Stimulated activated CD4-positive, alpha-beta T cell treated with anti-CD3 and anti-CD28 coated beads, Interleukin-4, amount 100 ng/mL, for 1 hour (primary cell): ENCODE measurements at places on chromosomes 2 and 18.

DNA sequence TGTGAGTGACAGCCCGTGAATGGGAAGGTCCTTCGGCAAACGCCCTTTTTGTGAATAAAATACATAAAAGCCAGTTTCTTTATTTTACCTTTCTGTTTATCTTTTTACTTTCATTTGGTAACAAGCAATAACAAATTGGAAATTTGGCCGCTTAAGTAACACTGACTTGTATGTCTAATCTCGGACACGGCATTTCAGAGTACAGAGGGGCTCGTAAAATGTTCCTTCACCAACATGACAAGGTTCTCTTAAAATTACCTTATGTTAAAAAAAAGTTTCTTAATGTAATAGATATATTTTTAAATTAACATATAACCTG lies 558 bp upstream of the NEMP2 start:
- DNase-seq = no peak

DNA sequence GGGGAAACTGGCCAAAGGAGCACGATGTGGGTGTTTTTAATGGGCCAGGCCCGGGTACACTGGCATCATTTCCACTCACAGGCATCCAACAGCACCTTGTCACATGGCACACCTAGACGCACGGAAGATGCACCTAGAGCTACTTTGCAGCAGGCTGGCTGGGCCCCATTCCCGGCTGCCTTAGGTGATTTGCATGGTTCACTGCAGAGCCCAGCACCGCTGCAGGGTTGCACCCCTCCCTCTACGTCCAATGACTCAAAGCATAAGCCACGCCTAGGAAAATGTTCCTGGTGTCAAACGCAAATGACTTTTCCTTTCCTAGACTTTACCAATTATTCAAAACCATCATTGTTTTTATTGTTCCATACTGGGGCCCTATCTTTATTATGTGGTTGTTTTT lies 222.9 kb downstream of the EIPR1 start:
- DNase-seq = no peak

DNA sequence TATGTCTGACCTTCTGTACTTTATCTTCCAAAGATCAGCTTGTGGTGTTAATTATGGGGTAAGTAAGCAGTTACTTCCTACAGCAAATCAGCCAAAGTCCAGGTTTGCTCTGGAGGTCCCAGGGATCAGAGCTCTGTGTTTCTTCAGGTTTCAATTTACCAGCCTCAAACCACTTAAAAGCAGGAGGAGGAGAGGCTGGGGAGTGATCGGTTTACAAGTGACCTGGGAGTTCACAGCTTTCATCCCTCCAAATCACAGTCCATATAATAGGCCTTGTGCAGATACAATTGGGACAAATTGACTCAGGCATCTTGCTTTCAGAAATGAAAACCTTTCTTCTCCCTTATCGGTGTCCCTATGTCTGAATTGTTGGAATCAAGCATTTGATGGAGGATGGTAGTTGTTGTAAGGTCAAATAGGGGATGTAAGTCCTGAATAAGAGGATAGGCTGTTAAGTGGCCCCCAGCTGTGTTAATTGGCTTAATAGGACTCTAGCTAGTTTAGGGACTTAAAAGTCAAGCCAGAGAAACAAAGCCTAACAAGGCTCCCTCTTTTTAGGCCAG lies 188.0 kb upstream of the NT5C1B start:
- DNase-seq = no peak

GRCh38 chr2:100244881-100245605 lies 77.3 kb downstream of the LONRF2 start:
- no peak for DNase-seq

DNA sequence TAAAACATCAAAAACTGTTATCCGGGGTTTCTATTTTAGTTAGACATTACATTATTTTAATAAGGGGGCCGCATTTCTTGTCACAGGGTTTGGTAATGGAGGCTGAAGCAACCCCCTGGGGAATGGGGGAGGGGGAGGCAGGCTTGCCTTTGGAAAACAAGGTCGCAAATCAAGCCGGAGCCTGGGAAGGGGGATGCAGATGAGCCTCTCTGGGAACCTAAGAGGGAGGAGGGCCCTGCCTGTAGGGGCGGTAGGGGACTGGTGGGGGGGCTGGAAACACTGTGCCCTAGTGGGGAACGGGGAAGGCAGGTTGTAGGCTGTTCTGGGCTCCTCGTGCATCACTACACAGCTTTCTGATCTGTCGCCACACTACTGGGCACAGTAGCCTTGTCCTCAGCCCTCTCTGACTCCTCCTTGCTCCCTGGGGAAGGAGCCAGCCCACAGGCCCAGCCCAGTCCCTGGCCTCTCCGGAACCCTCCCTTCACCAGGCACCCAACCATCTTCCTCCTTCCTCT lies 170.2 kb upstream of the SMAD2 start:
- DNase-seq = no peak

- DNase-seq = no peak
Observed at GRCh38 chr2:161044095-161044865, 115.9 kb upstream of the TANK start.

GRCh38 chr2:146572598-146572997 lies 1272.2 kb upstream of the ACVR2A start:
- DNase-seq = no peak

DNA sequence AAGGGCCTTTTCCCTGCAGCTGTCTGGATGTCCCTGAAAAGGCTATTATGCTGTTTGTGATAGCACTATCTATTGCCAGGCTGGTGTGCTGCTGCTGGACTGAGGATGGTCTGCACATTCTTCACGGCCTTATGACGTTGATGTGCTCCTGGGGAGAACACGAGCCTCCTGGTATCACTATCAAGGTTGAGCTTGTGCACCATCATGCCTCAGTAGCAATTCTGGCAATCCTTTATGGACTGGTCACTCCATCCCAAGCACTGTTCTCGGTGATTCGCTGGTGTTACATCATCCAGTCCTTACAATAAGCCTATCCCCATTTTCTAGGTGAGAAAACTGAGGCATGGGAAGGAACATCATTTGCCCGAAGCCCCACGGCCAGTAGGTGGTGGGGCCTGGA lies 18.2 kb upstream of the CCBE1 start:
- no peak for DNase-seq

DNA sequence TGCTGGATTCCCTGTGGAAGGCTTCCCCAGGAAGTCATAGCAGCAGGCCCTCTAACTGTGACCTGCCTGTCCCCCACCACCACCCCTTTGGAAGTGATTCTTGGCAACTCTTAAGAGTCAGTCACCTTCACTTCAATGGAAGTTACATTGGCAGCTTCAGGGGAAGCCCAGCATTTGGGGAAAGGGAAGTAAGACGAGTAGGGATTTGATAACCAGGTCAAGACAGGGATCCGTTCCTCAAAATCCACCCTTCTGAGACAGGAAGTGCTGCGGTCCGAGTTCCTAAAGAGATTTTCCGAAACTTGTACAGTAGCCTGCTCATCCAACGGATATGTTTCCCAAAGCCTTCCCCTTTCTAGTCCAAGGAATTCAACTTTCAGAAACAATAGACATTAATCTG lies 54.2 kb downstream of the MRPL35 start:
- no peak for DNase-seq

- no peak for DNase-seq
Observed at GRCh38 chr2:176242276-176242675, 27.0 kb upstream of the MTX2 start.

DNA sequence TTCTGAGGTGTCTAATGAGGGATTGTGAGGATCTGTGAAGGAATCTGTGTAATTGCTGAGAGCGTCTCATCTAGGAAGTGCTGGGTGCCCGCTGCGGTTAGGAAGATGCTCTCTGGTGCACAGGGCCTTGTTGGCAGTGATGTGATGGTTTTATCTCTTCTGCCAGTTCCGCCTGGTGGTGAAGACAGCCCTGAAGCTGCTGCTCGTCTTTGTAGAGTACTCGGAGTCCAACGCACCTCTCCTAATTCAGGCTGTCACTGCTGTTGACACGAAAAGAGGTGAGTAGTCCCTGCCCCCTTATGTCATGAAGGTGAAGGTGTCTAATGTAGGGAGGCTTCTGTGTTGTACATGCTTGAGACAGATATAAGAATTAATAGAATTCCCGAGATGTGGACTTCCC lies 234.2 kb downstream of the TPGS2 start:
- no peak for DNase-seq

- no peak for DNase-seq
Observed at GRCh38 chr2:146461068-146461467, 1383.8 kb upstream of the ACVR2A start.
